Activated T-cell treated with anti-CD3 and anti-CD28 coated beads for 4 hours (primary cell): ENCODE measurements at places on chromosomes 2 and 18.

- DNase-seq: no peak
Observed at GRCh38 chr2:226738821-226739544, 60.6 kb downstream of the IRS1 start.

- no peak for DNase-seq
Observed at GRCh38 chr18:55584201-55584600, 3.8 kb downstream of the TCF4 start.

GRCh38 chr18:26386002-26386401, 159.8 kb downstream of the TAF4B start:
- no peak for DNase-seq

GRCh38 chr2:143550500-143550899, 421.3 kb downstream of the ARHGAP15 start:
- no peak for DNase-seq

GRCh38 chr2:75571730-75572430, 11.1 kb upstream of the EVA1A start:
- DNase-seq: no peak

DNA sequence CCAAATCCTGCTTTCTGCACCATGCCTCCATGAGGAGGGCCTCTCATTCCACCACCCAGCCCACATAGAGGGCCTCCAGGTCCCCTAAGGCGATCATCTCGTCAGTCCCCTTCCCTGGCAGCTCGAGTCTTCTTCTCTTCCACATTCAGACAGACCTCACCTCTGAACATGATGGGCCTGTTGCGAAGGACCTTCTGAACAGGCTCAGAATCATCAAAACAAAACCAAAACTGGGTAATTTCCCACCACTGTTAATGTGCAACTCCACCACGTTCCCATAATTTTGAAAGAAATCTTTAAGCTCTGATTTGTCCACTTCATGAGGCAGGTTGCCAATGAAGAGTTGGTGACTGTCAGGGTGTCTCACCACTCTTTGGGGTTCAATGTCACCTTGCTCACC, 20.4 kb downstream of the ZRANB3 start:
- no peak for DNase-seq

- DNase-seq: no peak
Observed at GRCh38 chr2:191631754-191632153, 46.2 kb upstream of the NABP1 start.

DNA sequence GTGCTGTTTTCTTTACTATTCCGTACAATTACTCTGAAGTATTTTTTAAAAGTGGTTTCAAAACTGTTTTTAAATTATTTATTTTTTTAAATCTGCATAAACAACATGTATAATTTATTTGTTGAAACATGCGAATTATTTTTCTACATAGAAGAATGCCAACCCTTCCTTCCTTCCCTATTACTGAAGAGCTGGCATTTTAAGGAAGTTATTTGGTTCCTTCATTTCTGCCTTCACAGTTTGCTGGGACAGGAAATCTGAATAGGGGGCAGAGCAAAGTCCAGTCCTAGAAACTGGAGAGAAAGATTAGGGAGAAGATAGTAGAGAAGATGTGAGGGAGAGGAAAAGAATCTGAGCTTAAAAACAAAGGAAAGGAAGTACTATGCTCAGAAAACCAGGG, 146.7 kb upstream of the ACVR2A start:
- no peak for DNase-seq

DNA sequence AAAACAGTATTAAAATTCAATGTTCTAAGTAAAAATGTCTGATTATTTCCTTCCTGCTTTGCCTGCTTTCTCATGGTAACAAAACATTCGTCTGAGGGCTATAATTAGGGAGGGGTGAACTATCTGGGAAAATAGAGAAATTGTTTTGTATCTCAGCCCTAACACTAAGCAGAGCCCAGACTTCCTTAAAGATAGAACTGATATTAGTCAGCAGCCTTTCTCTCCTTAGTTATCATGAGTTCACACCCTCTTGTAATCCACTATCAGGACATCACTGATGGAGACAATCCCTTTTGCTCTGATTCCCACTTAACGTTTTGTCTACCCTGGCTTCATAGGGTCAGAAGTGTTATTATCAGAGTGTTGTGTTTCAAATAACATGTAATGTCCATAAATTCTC, 701.1 kb upstream of the ZEB2 start:
- DNase-seq: no peak

GRCh38 chr2:69619725-69620124, 23.8 kb downstream of the AAK1 start:
- no peak for DNase-seq

GRCh38 chr2:237786936-237787335, 11.6 kb upstream of the RBM44 start:
- no peak for DNase-seq

DNA sequence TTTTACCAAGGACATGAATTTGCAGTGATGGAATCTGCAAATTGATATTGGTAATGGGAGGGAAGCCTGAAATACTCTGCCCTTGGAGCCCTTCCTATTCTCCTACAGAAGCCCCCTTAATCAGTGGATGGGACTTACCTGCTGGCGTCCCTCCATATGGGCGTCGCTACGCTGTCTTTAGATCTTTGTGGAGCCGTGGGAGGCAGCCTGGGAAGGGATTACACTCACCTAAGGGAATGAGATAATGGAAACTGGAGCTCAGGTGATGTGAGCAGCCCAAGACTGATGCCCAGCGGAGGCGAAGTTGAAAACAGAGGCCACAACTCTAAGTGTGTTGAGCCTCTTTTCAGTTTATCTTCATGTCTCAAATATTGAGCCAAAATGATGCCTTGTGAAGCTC, 306.6 kb downstream of the MYCN start:
- no peak for DNase-seq

DNA sequence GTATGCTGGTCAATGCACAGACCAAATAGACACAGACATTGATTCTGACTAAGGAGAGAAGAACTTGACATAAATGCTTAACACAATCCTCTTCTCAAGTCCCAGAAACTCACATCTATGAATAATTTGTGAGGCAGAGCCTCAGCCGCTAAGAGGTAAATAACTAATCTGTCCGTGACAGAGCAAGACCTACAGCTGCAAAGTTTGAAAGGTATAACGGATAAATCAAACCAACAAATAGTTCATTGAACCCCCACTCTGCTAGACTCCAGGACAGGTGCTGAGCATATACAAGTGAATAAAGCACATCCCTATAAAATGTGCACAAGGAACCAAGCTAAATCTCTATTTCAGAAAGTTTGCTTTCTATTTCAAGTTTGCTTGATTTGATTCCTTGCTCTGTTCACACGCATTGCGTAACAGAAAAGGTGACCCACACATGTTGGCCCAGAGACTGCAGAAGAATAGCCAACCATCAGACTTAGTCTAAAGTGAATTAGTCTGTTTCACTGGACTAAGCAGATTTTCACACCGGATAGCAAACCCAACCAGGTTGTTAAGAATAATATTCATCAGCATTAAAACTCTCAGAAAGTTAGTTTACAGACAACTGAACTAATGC, 51.7 kb downstream of the NCKAP5 start:
- no peak for DNase-seq

DNA sequence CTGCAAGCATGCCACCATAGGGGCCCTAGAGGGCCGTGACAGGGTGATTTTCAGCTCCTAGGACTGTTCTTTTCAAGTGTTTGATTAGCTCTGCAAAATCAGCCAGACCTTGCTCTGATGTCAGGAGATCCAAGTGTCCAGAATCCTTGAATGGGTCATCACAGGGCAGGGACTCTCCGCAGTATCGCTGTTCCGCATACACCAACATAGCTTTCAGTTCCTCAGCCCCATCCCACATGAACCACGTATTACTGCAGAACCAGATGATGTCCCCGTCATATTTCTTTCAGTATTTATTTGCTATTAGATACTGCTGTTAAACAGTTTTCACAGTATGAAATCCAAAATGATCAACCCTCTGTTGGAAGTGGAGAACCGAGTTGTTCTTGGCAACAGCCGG, 46.6 kb upstream of the RFX8 start:
- DNase-seq: no peak

- no peak for DNase-seq
Observed at GRCh38 chr2:65227020-65227455, 593 bp upstream of the ACTR2 start.

DNA sequence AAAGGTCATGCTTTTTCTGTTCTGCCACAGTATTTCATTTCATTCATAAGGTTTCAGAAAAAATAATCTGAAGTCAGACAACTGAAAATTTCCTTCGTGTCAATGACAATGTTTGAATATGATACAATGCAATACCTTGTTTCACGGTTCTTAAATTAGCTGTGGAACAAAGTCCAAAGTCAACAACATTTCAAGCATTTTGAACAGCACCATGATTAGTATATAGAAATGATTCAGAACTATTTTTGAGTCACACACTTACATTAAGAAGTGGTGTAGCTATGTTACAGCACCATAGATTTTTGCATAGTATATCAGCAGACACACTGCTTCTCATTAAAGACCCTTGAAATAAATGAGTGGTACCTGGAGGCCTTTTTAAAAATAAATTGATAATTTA, 178.3 kb upstream of the DSEL start:
- no peak for DNase-seq

DNA sequence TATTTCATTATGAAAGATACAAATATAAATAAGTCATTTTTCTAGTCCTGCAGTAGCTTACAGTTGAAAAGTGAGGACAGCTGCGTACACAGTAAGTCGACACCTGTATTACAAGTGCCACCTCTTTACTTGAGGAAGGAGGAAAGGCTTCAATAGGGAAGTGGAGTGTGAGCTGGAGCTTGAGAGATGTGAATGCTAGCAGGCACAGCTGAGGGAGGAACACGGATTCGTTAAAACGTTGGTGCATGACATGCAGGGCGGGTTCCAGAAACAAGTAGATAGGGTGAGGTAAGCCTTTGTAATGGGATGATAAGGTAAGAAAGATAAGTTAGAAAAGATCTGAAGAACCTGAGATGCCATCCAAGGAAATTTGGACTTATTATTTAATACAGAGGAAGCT, 98.1 kb upstream of the CSRNP3 start:
- DNase-seq: no peak

DNA sequence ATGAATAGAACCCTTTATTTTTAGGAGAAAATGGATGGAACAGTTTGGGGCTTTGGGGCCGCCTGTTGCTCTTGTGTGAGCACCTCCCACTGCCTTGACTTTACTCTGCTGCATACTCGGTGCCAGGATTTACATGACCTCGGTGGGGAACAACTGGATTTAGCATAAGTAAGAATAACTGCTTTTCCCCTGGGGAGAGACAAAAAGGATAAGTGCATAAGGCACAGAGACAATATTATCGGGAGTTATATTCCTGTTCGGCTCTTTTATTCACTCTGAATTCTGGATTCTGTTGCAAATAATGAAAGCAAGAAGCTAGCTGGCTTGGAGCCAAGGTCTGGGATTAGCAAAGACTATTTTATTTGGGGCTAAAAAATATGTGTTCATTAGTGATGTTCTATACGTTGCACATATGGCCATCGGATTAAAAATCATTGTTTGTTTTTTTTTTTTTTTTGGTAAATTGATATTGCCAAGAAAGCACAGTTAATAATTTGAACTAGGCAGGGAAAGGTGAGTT, 69.8 kb downstream of the CYBRD1 start:
- no peak for DNase-seq

- DNase-seq: no peak
Observed at GRCh38 chr2:216934151-216934550, 74.3 kb upstream of the TNP1 start.

- DNase-seq: no peak
Observed at GRCh38 chr2:144858211-144858610, 338.3 kb upstream of the ZEB2 start.

DNA sequence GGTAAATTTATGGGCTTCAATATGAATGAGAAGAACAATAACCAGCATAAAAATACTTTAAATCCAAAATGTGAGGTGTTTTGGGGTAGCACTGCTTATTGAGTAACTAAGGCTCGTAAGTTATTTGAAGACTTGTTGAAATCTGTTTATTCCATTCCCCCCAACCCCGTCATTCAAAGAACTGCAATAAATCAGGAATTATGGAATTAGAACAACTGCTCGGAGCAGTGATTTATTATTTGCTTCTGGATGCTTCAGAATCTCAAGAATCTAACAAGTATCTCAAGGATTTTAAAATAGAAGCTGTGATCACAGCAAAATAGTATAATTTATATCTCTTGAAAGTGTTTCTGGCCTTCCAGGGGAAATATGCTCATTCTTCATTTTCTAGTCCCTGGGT, 86.8 kb downstream of the EML6 start:
- no peak for DNase-seq

GRCh38 chr18:62982600-62983251, 267.4 kb downstream of the PHLPP1 start:
- DNase-seq: peak; percentile 38

DNA sequence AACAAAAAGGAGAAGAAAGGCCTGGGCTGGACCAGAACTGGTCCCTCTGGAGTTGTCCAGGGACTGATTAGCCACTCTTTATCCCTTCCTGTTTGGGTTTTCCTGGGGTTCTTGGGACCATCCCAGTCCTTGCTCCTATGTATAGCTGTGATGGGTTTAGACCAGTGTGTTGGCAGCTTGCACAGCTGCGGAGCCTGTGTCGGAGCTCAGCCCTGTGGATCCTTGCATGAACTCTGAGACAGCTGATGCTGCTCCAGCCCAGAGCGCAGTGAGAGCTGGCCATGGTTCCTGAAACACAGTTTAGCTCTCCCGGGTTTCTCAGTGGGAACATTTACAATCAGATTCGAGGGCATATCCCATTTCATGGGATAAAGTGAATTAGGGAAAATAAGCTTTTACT, 16.9 kb downstream of the IMPA2 start:
- DNase-seq: no peak

DNA sequence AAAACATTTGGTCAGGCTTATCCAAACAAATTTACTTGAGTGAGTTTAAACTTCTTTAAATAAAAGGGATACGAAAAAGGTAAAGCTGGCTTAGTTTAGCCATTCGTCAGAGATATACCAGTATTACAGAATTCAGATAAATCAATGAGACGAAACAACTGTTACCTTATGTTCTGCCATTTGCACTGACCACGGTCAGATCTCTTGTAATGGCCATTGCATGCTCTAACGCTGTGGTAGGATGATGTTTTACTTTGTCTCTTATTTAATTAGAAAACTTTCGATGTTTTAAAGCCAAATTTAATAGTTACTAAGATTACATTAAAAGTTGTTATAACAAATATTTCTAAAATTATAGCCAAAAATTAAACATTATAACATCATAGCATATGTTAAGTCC, 1.5 kb downstream of the C18orf54 start:
- no peak for DNase-seq

- DNase-seq: no peak
Observed at GRCh38 chr2:36536776-36537175, 61.2 kb downstream of the FEZ2 start.
